Mesenteric fat pad (tissue), 1 donor: ENCODE measurements at places on chromosomes 4 and X. TPM values are rescaled to one million over a fixed set of nuclear protein-coding genes. Genes with fewer than 3 reads are reported as not detected.

ARMCX6 gene
- total RNA-seq, result 36.8 TPM

GPR34 gene
- total RNA-seq, result 41.2 TPM

GABRG1 gene
- total RNA-seq, result 0.16 TPM

DNA sequence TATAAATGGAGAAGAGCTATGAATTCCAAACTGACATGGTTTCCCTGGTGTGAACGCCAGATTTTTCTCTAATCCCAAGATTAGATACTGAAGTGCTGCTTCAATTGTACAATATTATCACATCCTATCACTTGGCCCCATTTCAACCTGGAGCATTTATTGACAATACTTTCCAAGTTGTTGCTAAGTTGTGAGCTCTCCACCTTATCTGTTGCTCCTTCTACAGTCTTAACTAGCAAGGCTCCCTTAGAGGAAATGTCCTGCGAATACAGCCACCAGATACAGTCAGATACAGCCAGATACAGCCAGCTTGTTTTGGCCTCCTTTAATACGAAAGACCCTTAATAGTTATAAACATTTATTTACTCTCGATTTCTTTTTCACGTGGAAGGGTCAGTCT lies 466.3 kb upstream of the FAM241A start:
- DNase-seq, result no peak

GRCh38 chr4:52852041-52852440 lies 10.1 kb upstream of the RASL11B start:
- no peak for DNase-seq

DNA sequence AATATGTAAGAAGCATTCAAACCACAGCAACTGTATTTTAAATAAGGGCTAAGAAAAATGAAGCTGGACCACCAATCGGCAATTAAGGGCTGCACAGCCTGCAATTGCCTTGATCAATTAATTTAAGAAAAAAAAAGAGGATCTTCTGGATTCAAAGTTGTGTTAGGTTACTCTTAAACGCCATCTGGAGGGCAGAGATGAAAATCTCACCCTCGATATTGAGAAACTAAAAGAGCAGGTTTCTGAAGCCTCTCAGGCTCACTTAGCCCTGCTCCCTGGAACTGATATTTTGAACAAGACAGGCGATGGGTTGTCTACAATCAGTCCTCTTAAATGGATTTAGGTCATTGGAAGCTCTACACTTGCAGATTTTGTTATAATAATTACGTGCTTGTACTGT lies 579.4 kb downstream of the GRXCR1 start:
- DNase-seq, result no peak

DNA sequence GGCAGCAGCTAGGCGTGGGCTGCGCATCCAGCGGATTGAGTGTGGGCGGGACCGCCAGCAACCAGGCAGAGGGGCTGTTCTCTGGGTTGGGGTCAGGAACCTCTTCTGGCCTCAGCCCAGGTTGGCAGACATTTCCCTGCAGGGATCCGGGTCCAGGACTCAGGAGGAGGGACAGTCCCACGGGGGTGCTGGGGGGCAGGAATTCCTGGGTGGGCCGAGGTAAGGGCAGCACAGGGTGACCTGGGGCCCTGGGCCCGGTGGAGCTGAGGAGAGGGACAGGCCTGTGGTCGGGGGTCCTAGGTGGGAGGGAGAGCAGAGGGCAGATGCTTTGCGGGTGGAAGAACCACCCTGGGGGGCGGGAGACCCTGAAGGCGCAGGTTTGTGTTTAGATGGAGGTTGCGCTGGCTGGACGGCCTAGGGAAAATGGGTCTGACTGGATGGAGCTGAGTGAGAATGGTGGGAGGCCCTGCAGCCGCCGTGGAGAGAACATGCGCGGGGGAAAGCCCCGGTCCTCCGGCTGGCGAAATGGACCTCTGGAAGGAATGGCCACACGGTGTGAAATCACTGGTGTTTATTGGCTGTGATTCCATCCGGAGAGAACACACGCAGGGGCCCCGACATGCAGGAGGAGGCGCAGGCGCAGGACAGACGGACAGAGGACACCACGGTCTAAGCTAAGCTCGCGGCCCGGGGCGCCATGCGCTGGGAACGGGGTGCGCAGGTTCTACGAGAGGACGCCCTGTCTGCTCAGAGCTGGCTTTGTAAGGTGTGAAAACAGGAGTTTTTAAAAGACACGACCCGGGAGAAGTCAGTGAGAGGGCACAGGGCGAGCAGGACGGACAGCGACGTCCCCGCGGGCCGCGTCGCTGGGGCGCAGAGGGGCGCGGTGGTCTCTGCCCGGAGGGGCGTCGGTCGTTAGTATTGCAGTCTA lies 41.3 kb downstream of the CPLX1 start:
- DNase-seq, result no peak

GRCh38 chrX:129572422-129572821 lies 32.4 kb downstream of the OCRL start:
- no peak for DNase-seq

- no peak for DNase-seq
These were observed 954.0 kb upstream of the TENM3 start for GRCh38 chr4:181289198-181289597.

- no peak for DNase-seq
These were observed 275.4 kb upstream of the CPEB2 start for GRCh38 chr4:14726877-14727361.

GRCh38 chrX:152886716-152887115 lies 11.2 kb upstream of the ZNF185 start:
- DNase-seq, result no peak

- no peak for DNase-seq
These were observed 13.0 kb upstream of the TMEM156 start for GRCh38 chr4:39044956-39045826.

DNA sequence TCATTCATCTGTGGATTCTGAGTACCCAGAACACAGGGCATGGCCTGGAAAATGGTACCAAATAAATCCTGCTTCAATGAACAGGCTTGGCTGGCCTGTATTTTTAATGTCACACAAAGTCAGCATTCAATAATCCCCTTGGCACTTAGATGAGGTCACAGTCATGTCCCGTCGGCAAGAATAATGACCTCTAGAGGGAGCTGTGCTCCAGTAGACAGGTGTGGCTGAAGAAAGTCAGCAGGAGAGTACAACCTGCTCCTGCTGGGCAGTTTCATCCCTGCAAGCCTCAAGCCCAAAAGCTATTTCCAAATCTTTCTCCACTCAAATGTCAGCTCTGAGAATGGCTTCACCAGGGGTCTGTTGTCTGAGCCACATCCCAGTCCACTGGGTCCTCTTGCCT lies 404.0 kb upstream of the F9 start:
- no peak for DNase-seq

GRCh38 chrX:20116577-20117240 lies at the start of gene MAP7D2:
TSS of gene MAP7D2 (minus strand) at chrX:20116907. CDS start at chrX:20116879, 28 bp downstream.
- no peak for DNase-seq

DNA sequence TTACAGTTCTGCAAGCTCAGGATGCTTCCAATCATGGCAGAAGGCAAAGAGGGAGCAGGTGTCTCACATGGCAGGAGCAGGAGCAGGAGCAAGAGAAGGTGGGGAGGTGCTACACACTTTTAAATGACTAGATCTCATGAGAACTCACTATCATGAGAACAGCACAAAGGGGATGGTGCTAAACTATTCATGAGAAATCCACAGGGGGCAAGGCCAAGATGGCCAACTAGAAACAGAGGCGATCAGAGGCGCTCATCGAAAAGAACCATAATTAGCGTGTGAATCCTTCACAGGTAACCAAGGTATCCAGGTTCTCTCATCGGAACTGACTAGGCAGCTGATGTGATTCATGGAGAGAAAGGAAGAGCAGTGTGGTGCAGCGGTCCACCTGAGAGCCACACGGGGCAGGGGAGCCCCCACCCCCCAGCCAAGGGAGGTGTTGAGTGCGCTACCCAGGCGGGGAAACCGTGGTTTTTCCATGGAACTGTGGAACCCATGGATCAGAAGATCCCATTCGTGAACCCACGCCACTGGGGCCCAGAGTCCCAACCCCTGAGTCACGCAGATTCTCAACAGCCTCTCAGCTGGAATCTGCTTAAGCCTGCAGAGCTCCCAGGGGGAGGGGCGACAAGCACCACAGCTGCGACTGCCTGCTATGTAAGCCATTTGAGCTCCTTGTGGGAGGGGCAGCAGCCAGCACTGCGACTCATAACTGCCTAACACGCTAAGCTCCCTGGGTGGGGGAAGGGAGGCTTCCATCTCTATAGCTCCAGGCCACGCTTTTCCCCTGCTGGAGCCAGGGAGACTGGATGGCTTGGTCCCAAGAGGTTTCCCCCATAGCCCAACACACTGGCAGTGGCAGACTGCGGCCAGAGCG lies 46.7 kb downstream of the FGF16 start:
- no peak for DNase-seq

DNA sequence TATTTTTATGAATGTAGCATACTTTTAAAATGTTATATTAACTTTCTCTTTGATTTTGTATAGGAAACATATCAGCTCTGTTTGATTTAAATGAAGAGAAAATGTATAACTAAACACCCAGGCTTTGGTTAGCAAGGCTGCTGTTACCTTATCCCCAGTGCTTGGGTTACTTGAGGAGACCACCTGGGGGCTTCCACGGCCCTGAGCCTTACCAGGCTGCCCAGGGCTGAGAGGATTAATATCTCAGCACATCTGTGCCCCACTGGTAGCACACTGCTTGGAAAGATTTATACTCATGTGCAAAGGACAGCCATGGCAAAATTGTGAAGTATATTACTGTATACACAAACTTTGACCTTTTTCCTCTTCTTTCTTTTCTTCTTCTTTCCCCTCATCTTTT lies 752.9 kb downstream of the RAPGEF2 start:
- no peak for DNase-seq

DNA sequence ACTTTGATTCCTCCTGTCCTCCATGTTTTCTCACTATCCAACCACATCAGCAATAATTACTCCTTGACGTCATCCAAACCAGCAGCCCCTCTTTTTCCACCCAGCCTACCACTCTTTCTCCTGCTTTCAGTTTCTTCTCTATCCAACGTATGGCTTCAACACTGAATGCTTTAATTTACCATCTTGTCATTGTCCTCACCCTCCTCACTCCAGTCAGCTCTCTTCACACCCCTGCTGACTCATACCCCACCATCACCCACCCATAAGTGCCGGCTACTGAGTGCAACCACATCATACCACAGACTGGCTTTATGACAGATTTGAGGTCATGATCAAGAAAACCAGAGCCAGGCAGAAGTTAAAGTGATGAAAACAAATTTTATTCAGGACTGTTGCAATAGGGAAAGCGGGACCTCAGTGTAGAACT lies 9.8 kb upstream of the ANXA5 start:
- DNase-seq, result no peak
